Sciatic nerve (tissue), 2 donors: ENCODE measurements at places on chromosomes 3 and 15. TPM values are rescaled to one million over a fixed set of nuclear protein-coding genes. Genes with fewer than 3 reads are reported as not detected.

DNA sequence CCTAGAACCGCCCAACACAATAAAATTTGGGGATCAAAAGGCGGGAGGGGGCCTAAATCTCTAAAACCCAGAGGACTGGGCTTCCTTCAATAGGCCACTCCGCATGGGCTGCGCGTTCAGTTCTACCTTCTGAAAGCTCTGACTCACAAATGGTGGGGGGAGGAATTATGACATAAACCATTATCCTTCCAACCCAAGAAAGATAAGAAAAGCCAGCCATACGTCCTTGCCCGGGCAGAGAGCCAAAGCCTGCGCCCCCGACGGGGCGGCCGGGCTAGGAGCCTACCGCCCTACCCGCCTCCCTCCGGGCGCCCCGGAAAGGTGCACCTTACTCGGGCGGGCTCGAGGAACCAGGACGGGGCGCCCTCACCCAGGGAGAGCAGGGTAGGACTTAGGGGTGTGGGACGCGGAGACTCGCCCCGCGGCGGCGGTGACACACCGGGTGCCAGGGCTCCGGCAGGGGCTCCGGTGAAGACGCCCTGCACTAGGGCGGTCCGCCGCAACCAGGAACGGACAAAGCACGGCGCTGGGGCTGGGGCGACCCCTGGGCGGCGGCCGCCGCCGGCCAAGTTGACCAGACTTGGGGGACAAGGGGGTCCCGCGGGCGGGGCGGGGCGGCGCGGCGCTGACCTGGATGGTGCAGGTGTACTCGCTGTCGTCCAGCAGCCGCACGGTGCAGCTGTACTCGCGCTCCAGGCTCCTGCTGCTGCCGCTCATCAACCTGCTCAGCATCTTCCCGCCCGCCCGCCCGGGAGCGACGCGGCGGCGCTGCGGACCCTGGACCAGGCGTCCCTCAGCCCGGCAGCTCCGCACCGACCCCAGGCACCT lies 534 bp downstream of the FRMD5 start:
- peak; percentile 63 for DNase-seq

DNA sequence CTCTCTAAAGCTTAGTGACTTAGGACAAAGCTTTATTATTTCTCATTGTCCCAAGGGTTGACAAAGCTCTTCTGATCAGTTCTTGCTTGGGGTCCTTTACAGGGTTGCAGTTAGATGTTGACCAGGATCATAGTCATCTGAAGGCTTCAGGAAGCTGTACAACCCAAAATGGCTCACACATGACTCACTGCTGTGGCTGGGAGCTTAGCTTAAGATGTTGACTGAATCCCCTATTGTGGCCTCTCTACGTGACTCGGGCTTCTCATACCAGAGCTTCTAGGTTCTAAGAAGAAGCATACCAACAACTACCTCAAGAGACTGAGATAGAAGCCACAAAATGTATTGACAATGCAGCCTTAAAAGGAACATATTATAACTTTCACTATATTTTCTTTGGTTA lies 569.6 kb upstream of the ROBO2 start:
- no peak for DNase-seq

GRCh38 chr15:77897896-77898406 lies 179.6 kb downstream of the TBC1D2B start:
- DNase-seq, result no peak

DNA sequence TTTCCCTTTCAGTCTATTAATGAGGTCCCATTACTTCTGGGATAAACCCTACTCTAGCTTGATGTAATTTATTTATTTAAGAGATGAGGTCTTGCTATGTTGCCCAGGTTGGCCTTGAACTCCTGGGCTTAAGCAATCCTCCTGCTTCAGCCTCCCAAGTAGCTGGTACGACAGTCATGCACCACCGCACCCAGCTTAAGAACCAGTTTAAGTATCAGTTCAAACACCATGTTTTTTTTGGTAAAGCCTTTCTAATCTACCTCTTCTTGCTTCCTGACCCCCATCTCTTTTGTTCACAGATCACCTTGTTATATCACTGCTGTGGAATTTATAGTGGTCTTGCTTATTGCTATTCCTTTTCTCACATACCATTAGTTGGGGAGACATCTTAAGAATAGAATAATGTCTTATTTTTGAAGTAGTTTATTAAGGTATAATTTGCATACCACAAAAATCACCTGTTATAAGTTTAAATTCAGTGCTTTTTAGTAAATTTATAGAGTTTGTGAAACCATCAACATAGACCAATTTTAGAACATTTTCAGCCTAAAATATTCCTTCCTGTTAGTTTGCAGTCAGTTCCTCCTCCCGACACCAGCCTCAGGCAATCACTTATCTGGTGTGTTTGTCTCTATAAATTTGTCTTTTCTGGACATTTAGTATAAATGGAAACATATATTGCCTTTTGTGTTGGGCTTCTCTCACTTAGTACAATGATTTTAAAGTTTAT lies 257.9 kb downstream of the PDCD6IP start:
- no peak for DNase-seq

GRCh38 chr15:40978141-40978540 lies 24.9 kb downstream of the CHAC1 start:
- DNase-seq, result no peak

DNA sequence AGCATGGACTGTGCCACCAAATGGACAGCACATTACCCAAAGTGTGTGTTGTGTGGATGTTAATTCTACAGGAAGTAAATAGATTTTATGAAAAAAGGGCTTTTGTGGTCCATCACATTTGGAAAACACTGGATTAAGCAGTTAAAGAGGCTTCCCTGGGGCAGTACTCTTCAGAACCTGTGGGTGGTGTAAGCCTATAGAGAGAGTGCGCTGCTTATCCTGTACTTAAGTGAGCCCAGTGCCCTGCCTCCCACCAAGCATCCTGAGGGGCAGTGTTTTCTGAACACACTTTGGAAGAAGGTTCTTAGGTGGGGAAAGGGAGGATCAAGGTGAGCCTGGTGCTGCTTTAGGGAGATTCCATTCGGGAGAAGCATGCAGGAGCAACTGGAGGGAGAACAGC lies 10.9 kb downstream of the TTLL3 start:
- no peak for DNase-seq

GRCh38 chr3:52220380-52221026 lies 4.9 kb downstream of the TLR9 start:
- peak; percentile 93 for DNase-seq

DNA sequence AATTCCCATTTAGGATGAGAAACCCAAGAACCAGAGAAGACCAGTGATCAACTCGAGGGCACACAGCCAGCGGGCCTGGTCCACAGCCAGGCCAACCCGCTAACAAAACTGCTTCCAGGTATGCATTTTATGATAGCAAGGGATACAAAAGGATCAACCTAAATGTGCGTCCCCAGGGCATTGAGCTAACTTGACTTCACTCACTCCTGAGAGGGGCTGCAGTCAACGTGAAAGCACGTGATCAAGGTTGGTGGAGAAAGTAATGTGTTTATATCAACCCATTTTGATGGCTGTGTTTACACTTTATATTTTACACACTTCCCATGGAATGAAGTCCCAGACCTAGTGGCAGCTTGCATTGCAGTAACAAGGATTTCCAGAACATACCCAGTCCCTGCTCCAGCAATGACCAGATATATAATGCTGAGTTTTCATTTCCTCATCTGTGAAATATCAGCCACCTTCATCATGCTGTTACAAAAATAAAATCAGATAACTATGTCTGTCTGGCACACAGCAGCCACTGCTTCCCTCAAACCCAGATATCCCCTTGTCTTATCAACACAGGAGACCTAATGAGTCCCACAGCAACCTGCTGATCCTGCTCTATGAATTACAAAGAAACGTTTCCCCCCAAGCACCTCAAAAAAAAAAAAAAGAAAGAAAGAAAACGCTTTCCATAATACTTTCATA lies 2.0 kb downstream of the KLHL6 start:
- DNase-seq, result no peak

GRCh38 chr15:94036156-94036555 lies 195.2 kb upstream of the MCTP2 start:
- DNase-seq, result no peak

DNA sequence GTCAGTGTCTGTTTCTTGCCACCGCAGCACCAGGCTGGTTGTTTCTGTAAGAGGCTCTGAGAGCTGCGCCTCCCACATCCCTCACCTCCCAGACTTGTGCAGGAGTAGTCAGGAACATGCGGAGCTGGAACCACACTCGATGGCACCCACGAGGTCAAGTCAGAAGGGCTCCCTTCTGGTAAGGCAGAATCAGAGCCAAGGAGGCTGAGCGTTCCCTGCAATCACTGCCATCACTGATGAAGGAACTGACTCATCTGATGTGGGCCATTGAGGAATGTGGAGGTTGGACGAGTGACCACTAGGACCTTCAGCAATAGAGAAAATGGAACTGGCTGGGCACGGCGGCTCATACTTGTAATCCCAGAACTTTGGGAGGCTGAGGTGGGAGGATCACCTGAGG lies 35.7 kb upstream of the BLM start:
- peak; percentile 65 for DNase-seq

GRCh38 chr3:37765591-37766488 lies 95.8 kb upstream of the CTDSPL start:
- peak; percentile 62 for DNase-seq

GRCh38 chr3:190064112-190064511 lies 56.6 kb downstream of the P3H2 start:
- no peak for DNase-seq

- DNase-seq, result no peak
These were observed 17.0 kb downstream of the ILDR1 start for GRCh38 chr3:122004991-122005565.

The CILP gene
- 37.9 TPM for total RNA-seq

The LRRN1 gene
- 10.4 TPM for total RNA-seq

The FRMD4B gene
- 48.6 TPM for total RNA-seq

The WDR73 gene
- total RNA-seq, result 29.5 TPM
